Activated CD4-positive, CD25-positive, alpha-beta regulatory T cell treated with anti-CD3 and anti-CD28 coated beads, Interleukin-2, amount 50 U/mL, for 24 hours (primary cell): ENCODE measurements at places on chromosomes 5 and 9.
A peak's percentile ranks its signal among the peaks of the same experiment; 100 is the strongest.

DNA sequence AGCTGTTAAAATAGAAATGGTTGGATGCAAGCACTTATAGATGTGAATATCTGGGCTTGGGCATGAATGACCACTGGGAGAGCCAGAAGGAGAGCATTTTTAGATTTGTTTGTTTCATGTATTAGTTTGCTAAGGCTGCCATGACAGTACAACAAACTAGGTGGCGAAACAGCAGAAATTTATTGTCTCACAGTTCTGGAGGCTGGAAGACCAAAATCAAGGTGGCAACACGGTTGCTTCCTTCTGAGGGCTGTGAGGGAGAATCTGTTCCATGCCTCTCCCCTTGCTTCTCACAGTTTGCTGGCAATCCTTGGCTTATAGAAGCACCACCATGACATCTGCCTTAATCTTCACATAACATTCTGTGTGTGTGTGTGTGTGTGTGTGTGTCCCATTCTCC lies 20.2 kb upstream of the CDC23 start:
- no peak for ATAC-seq

GRCh38 chr5:35854248-35854647 lies 2.4 kb upstream of the IL7R start:
- ATAC-seq, result peak; percentile 57

DNA sequence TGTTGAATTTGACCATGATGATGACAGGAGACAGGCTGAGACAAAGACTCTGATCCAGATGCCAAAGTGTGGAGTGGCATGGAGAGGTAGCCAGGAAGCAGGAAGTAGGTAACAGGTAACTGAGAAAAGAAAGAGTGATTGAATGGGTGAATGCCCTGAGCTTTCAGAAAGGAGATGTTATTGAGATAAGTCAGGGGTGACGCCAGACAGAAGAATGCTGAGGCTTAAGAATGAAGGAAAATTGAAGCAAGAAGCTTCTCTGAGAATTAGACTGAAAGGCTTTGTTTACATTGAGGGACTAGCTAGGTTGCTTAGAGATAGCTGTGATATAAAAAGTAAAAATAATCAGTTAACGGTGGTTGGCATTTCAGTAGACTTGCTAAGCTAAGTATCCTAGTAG lies 165.7 kb downstream of the PSAT1 start:
- no peak for ATAC-seq

DNA sequence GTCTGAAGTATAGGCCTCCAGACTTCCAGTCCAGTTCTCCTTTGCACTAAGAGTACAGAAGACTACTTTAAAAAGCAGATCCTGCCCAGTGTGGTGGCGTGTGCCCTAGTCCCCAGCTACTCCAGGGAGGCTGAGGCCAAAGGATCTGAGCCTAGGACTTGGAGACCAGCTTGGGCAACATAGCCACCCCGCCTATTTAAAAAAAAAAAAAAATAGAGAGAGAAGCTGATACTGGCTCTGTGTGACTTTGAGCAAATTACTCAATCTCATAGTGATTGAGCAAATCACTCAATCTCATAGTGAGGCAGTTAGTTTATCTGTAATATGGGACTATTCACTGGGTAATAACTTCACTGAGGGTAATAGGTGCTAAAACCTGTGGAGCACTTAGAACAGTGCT lies 43.6 kb upstream of the KDM4C start:
- ATAC-seq, result no peak

GRCh38 chr5:4413996-4414395 lies 726.1 kb upstream of the ADAMTS16 start:
- ATAC-seq, result no peak

GRCh38 chr5:56612353-56612752 lies 203.0 kb upstream of the MAP3K1 start:
- ATAC-seq, result no peak

DNA sequence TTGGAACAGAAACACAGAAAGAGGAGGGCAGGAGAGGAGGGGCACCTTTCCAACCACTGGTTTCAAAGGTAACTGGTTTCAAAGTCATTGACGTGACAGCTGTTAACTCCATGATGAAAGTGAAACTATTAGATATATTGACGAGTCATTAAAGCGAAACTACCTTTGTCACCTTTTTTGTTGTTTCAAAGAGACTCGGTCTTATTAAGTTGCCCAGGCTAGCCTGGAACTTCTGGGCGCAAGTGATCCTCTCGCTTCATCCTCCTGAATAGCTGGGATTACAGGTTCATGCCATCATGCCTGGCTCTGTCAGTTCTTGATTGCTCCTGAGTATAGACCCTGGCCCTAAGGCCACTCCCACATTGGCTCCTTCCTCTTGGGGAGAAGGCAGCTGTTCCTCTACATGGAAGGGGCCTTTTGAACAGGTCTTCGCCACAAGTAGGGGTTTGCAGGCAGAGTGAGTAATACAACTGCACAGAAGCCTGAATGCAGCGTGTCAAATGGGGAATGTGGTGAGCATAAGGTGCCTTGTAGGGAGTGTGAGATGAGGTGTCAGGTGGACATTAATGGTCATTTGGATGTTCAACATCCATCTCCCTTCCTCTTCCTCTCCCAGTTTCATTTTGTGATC lies 3.4 kb upstream of the F12 start:
- ATAC-seq, result peak; percentile 91

DNA sequence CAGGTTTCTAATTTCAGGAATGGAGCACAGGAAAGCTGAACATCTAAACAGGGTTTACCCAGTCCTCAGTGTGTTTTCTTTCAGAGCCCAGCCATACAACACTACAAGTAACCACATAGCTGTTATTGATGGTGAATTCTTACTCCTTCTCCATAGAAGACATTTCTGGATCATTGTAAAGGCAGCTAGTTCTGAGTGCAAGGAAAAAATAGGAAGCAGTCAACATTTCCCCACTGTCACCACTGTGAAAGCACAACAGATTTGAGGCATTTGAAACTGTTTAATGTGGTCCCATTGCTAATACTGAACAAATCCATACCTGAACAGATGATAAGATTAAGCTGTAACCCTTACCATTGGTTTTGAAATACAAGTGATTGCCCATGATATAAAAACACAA lies 145.0 kb upstream of the PCA3 start:
- ATAC-seq, result no peak

DNA sequence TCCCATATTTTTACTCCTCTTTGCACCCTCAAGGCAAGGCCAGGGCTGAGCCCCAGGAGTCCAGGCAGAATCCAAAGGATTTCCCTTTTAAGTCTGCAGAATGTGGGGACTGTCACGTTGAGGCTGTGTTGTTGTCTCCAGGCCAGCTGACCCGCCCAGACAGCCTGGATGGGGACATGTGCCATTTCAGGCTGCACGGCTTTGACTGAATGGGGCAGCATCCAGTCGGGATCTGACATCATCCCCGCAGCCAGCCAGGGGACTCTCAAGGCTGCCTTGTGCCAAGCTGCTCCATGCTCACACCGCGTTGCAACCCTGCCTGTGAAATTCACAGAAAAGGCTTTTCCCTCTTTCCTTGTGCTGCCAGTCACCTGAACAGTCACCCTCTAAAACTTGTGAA lies 2.2 kb upstream of the ZNF366 start:
- no peak for ATAC-seq
